ENCODE measurements at places on chromosomes 5 and 9. TPM values are rescaled to one million over a fixed set of nuclear protein-coding genes. Genes with fewer than 3 reads are reported as not detected.
A peak's percentile ranks its signal among the peaks of the same experiment; 100 is the strongest.

The BTNL9 gene
- 39.5 TPM for total RNA-seq

The OR1N1 gene
- total RNA-seq = not detected

The RNF183 gene
- total RNA-seq = not detected

The CATSPER3 gene
- total RNA-seq = 0.81 TPM

The FTMT gene
- not detected for total RNA-seq

The ITGA2 gene
- 0.25 TPM for total RNA-seq

The MEGF9 gene
- 12.8 TPM for total RNA-seq

The PDLIM4 gene
- total RNA-seq = 16.9 TPM

DNA sequence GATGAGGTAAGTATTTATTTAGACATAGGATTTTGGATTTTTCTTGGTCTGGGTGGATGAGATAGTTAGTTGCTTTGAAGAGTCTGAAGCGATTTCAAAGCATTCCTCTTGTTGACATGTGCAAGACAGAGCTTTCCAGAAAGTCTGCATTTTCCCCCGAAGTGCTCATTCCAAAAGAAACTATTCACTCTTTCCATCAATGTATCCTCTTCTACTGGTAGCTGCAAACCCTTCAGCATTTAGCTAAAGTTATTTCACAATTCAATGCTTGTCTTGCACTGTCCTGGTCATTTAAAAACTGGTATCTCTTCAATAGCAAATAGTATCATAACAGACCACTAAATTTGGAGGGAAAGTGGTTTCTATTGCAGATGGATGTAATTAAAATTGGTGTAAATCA lies 13.0 kb downstream of the NREP start:
- H3K27me3 ChIP-seq = no peaks in the 10 kb centered on the region
- H3K27ac ChIP-seq = no peak overlapping the region
- no peaks in the 10 kb centered on the region for H3K36me3 ChIP-seq

- no peaks in the 10 kb centered on the region for H3K36me3 ChIP-seq
- no peak overlapping the region for H3K4me3 ChIP-seq
- no peaks in the 10 kb centered on the region for H3K27me3 ChIP-seq
- DNase-seq = no peak
- no peaks in the 10 kb centered on the region for H3K4me1 ChIP-seq
Observed at GRCh38 chr9:26744191-26744965, 148.2 kb downstream of the CAAP1 start.

DNA sequence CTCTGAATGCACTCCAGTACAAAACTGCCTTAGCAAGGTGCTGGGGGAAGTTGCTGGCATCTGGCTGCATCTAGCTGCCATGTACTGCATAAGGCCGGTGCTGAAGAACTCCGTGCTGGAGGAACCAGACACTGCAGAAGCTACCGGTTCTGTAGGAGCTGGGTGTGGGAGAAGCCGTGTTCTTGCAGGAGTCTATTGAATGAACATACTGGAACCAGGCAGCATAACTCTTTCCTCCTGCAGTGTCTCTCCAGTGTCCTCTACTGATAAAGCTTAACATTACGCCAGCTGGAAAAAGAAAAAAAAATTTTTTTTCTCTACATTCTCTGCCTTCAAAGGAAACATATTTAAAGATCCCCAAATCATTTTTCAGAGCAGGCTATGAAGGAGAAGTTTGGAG lies 38.5 kb downstream of the VPS13A start:
- no peaks in the 10 kb centered on the region for H3K36me3 ChIP-seq
- DNase-seq = no peak
- no peaks in the 10 kb centered on the region for H3K27me3 ChIP-seq
- no peaks in the 10 kb centered on the region for H3K4me1 ChIP-seq
- no peak overlapping the region for H3K4me3 ChIP-seq

DNA sequence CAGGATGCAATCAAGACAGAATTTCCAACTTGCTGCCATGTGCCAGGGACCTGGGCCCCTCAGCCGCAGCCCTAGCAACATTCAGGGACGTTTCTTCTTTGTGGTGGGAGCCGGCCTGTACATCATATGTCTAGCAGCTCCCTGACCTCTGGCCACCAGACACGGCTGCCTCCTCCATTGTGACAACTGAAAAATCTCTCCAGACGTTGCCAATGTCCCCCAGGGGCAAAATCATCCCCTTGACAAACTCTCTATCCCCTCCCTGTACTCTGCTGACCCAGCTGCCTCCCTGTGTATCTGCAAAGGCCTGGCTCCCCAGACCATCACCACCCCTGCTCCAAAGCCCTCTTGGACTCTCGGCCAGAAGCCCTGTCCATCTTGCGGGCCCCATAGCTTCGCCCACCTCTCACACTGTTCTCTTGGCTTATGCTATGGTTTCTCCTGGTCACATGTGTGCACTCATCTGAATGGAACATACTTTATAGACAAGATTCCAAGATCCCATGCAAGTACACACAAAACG lies 40.8 kb downstream of the BICD2 start:
- no peaks in the 10 kb centered on the region for H3K27me3 ChIP-seq
- H3K27ac ChIP-seq = no peak overlapping the region
- peaks cover 15% of the 10 kb centered on the region for H3K4me1 ChIP-seq
- peaks cover 27% of the 10 kb centered on the region for H3K36me3 ChIP-seq

DNA sequence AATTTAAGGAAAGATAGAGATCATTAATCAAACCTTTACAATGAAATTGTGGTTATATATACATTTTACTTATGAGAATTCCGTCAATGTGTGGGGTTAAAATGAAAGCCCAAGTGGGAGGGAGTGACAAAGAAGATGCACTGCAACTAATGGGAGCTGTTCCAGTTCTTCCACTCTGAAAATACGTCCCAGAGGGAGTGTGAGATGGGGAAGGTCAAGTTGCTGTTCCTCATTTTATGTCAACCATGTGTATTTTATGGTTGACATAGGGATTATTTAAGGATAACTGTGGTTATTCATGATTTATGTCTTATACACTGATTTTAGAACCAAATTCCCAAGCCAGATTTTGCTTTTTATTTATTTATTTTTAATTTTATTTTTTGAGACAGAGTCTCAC lies 14.2 kb upstream of the RGS3 start:
- H3K27ac ChIP-seq = no peak overlapping the region
- peaks cover 13% of the 10 kb centered on the region for H3K4me1 ChIP-seq
- H3K4me3 ChIP-seq = no peak overlapping the region
- no peaks in the 10 kb centered on the region for H3K27me3 ChIP-seq
- no peaks in the 10 kb centered on the region for H3K36me3 ChIP-seq

GRCh38 chr5:21774801-21775200 lies 1078.3 kb downstream of the CDH12 start:
- no peaks in the 10 kb centered on the region for H3K4me1 ChIP-seq
- H3K27me3 ChIP-seq = no peaks in the 10 kb centered on the region
- no peak overlapping the region for H3K27ac ChIP-seq
- H3K4me3 ChIP-seq = no peak overlapping the region

DNA sequence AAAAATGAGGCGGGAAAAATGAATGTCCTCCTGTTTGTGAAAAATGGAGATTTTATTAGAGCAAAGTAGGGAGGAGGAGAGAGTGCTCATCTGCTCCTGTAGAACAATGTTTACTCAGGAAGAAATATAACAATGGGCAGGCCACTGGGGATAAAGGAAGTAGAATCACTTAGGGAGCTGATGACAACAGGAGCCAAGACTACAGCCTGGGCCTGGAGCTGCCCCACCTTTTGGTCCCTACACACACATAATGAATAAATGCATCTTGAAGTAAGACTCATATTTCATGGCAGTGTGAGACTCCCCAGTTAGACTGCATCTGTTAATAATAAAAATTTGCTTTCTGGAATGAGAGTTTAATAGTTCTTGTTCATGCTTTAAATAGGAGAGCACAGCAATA lies 1939.8 kb downstream of the EFNA5 start:
- H3K27me3 ChIP-seq = no peaks in the 10 kb centered on the region
- no peak overlapping the region for H3K4me3 ChIP-seq
- H3K27ac ChIP-seq = no peak overlapping the region
- H3K36me3 ChIP-seq = no peaks in the 10 kb centered on the region
- no peak for DNase-seq
- H3K4me1 ChIP-seq = no peaks in the 10 kb centered on the region

DNA sequence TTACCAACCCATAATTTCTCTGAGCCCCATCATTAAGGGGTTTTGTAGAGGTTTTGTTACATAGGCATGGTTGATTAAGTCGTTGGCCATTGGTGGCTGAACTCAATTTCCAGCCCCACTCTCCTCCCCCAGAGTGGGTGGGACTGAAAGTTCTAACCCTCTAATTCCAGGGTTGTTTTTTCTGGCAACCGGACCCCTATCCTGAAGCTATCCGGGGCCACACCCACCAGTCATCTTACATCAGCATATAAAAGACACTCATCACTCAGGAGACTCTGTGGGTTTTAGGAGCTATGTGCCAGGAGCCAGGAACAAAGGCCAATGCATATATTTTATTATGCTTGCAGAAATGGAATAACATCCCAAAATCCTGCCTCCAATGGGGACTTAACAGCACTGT lies 186.0 kb downstream of the NXNL2 start:
- no peak overlapping the region for H3K4me3 ChIP-seq
- H3K36me3 ChIP-seq = no peaks in the 10 kb centered on the region
- no peak overlapping the region for H3K27ac ChIP-seq
- H3K27me3 ChIP-seq = no peaks in the 10 kb centered on the region
- H3K4me1 ChIP-seq = peaks cover 3% of the 10 kb centered on the region

DNA sequence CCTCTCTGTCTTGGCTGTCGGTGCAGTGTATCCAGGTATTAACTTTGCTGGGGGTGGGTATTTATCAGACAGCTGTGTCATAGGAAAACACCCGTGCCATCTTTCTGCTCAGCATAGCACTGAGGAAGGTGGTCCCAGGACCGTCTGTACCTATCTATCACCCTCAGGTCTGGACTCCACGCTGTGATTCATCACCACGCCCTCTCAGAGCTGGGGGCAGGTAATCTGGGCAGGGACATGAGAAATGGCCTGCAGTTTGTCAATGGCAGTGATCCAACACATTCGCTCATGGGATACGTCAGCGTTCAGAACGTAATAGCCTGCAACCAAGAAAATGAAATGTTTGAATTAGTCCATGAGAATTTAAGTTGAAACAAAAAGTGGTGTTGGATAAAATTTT lies 151.6 kb upstream of the MAP1B start:
- H3K27ac ChIP-seq = no peak overlapping the region
- no peaks in the 10 kb centered on the region for H3K36me3 ChIP-seq
- H3K4me3 ChIP-seq = no peak overlapping the region
- DNase-seq = no peak
- no peaks in the 10 kb centered on the region for H3K4me1 ChIP-seq

GRCh38 chr5:117095346-117096332 lies 521.0 kb upstream of the SEMA6A start:
- DNase-seq = no peak
- no peak overlapping the region for H3K27ac ChIP-seq
- no peak overlapping the region for H3K4me3 ChIP-seq
- no peaks in the 10 kb centered on the region for H3K4me1 ChIP-seq
- H3K36me3 ChIP-seq = no peaks in the 10 kb centered on the region
- no peaks in the 10 kb centered on the region for H3K27me3 ChIP-seq

GRCh38 chr5:69007726-69008368 lies 86.0 kb upstream of the SLC30A5 start:
- DNase-seq = peak; percentile 55
- H3K27me3 ChIP-seq = no peaks in the 10 kb centered on the region
- H3K36me3 ChIP-seq = no peaks in the 10 kb centered on the region
- H3K4me3 ChIP-seq = no peak overlapping the region

GRCh38 chr9:129052592-129052991 lies 16.2 kb downstream of the MIGA2 start:
- DNase-seq = peak; percentile 71
- no peaks in the 10 kb centered on the region for H3K27me3 ChIP-seq
- H3K4me1 ChIP-seq = no peaks in the 10 kb centered on the region
- H3K27ac ChIP-seq = no peak overlapping the region

GRCh38 chr9:95438561-95439357 lies 78.0 kb downstream of the PTCH1 start:
- DNase-seq = no peak
- no peaks in the 10 kb centered on the region for H3K4me1 ChIP-seq
- no peak overlapping the region for H3K27ac ChIP-seq

DNA sequence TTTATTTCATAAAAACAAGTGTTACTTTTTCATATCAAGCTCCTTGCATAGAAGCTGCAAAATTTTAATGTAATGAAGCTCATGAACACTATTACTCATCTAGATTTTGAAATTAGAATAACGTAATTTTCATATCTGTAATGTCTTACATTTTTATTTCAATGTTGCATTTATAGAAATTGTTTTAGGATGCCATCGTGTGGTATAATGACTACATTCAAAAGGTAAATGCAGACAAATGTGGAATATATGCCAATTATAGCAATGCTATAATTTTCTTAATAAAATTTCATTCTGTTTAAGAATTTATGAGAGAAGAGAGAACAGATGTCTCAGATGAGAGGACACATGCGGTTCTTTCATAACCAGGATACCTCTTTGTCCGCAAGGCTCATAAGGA lies 230.2 kb downstream of the TMEM232 start:
- no peaks in the 10 kb centered on the region for H3K36me3 ChIP-seq
- H3K27me3 ChIP-seq = no peaks in the 10 kb centered on the region
- H3K27ac ChIP-seq = no peak overlapping the region
- DNase-seq = no peak
- no peaks in the 10 kb centered on the region for H3K4me1 ChIP-seq

DNA sequence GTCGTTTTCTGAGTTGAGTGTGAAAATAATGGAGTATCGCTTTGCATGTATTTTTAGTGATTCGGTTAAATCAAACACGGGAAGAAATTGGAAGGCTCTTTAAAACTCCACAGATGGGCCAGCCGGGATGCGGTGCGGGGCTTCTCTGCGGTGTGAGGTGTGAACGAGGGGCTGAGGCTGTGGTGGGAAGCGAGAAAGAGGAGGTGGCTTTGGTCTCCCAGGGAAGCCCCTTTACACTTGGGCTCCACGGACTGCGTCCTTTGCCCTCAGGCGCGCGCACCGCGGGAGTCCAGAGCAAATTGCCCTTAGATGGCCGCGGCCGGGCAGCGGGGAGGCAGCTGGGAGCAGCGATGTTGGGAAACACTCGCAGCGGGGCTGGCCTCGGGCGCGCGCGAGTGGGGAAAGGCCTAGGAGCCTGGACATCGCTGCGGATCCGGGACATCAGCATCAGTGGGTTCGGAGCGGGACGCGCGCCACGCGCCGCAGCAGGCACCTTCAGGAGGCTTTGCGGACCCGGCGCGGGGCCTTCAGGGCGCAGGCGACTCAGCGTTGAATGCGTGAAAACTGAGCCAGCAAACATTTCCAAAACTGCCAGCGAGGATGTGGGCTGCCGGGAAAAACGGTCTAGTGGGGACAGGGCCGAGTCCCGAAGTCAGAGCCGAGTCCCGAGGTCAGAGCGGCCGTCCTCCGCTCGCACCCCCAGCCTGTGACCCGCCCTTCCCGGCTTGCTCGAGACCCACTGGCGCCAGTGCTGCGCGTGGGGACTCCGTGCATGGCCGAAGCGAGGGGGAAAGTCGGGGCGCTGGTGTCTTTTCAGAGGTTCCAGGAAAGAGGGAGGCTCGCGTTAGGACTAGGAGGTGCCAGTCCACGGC lies 6.5 kb downstream of the IRX1 start:
- H3K27ac ChIP-seq = no peak overlapping the region
- H3K36me3 ChIP-seq = no peaks in the 10 kb centered on the region
- H3K4me1 ChIP-seq = no peaks in the 10 kb centered on the region
- H3K27me3 ChIP-seq = peaks cover 98% of the 10 kb centered on the region

- no peak overlapping the region for H3K27ac ChIP-seq
- no peaks in the 10 kb centered on the region for H3K27me3 ChIP-seq
- H3K4me3 ChIP-seq = no peak overlapping the region
Observed at GRCh38 chr9:131019388-131020239, 10.6 kb downstream of the LAMC3 start.

Data from heart left ventricle (tissue), 16 donors.